ENCODE measurements at places on chromosomes 1 and 21.

DNA sequence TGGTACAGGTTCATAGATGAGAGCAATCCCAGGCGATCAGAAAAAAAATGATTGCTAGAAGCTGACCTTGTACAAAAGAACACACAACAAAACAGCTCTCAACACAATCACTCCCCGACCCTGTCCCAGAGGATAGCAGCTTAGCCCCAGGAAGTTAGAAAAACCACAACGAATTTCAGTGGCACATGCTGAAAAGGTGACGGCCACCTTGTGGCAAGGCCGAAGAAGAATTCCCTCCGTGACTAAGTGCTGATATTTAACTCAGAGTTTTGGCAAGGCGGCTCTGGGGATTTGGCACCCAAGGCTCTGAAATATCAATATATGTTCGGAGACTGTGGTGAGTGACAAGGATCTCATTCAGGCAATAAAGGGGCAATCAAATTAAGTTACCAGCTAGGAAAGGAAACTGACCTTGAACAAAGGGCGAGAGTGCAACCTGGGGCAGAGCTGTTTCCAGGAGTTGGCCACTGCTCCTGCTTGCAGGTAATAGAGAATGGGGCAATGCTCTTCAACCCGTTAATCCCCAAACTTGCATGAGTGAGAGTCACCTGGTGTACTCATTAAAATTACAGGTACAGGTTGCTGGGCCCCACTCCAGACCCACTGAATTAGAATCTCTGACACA lies 96.2 kb downstream of the BEND5 start:
- no peak for DNase-seq

DNA sequence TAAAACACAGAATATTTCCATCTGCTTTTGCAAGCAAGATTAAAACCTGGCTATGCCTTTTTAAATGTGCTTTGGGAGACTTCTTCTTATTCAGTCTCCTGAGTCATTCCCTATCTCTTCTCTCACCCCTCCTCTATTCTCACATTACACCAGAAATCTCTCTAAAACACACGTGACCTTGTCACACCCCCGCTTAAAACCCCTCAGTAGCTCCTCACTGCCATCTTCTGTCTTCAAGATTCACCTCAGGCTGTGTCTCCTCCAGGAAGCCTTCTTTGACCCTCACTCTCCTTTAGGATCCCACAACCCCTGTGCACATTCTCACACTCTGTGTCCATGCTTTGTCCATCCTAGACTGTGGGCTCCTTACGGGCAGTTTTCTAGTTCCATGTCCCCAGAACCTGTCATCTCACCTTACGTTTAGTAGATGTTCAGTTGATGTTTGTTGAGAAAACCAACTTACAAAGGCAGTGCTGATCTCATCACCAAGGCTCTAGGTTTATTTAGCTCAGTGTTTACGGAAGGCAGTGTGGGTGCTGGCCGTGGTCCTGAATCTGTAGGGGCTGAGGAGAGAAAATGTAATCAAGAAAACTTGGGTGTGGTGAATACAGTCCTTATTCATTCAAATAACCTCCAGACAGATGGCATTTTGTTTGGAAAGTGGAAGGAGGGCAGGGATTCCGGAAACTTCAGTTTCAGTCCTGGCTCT lies 143.5 kb downstream of the DMRTA2 start:
- DNase-seq: no peak

DNA sequence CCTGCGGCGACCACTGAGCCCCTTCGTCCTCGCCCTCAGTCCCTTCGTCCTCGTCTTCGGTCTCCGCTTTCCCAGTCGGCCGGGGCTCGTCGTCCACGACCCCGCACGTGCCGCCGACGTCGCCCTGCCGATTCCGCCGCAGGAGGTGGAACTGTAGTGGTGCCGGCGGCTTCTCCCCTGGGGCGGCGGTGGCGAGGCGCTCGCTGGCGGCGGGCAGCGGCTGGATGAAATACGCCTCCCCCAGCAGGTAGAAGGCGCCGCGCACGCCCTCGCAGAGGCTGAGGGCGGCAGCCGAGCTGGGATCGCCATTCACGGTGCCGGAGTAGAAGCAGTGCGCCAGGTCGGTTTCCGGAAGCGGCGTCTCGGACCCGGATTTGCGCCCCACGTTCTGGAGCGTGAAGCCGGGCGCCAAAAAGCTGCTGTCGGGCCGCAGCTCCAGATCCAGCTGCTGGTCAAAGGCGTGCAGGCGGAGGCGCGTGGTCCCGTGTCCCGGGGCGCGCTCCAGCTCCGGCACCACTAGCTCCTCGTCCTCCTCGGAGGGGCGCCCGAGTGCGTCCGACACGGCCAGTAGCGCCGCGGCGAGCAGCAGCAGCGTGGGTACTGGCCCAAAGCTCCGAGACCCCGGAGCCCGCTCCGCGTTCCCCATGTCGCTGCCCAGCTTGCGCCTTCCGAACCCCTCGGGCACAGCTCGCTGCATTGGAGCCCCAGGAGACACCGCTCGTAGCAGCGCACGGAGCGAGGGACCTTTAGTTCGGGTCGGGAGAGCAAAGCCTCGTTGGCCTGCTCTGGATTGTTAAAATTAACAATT lies 747 bp downstream of the ADAMTS1 start:
- no peak for DNase-seq

DNA sequence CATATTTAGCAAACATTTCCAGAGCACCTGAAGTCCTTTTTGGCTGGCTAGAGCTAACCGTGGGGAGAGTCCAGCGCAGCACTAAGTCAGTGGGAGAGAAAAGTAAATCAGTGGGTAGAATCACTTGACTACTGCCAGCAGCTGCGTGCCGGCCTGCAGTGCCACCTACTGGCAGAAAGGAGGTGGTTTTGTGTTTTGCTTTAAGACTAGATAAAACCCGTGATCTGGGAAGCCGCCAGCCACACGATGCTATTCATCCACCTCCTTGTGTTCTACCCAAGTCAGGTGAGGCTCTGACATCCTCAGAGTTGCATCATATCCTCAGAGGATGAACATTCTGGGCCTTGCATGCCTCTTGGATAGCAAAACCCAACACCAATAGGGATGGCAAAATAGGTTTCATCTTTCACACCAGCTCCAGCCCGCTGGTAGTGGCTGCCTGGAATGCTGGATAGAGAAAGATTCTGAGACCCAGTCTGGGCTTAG lies 14.1 kb upstream of the HEYL start:
- DNase-seq: peak; percentile 47

DNA sequence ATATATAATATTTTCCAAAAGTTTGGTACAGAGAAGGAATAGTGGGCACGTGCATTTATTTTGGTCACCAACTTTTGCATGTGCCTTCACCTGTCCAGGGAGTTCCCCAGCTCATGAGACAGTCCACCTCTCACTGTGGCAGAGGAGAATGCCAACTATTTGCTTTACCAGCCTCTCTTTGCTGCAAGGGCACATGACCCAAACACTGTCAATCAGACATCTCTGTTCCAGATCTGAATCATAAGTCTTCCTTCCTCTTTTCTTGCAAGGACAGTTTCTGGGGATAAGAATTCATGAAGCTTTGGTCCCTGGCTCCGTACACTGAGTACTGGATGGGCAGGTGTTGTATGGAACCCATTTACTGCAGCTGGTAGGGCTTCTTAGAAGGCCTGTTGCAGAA lies 38.6 kb downstream of the C1orf87 start:
- DNase-seq: no peak

GRCh38 chr1:110005971-110006370 lies 21.4 kb downstream of the AHCYL1 start:
- no peak for DNase-seq

- no peak for DNase-seq
Measured at GRCh38 chr1:64488862-64489261, 18.9 kb downstream of the CACHD1 start.

DNA sequence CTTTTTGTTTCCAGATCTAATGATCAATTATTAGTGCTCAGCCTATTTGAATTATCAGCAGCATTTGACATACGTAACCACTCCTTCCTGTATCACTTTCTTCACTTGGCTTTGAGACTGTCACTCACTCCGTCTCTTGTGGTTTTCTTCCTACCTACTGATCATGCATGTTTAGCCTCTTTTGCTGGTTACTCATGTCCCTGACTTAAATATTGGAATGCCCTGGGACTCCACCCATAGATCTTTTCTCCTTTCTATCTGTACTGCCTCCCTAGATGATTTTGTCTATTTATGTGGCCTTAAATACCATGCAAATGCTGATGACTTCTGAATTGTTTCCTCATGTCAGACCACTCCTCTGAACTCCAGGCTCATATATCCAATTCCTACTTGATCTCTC lies 57.7 kb upstream of the PDE4B start:
- DNase-seq: no peak

DNA sequence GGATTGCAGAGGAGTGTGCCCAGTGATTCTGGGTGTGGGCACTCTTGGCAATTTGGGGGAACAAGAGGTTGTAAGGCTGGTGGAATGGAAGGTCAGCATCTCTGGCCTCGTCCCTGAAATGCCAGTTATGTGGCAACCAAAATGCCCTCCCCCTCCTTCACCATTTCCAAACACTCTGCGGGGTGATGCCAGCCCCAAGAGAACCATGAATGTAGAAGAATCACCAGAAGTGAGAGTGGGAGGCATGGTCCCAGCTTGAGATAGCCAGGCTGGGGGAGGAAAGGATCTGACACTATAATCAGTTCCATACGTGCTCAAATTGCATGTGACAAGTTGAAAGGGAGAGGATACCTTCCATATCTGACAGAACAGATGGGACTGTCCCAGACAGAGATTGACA lies 88.7 kb upstream of the EDN2 start:
- no peak for DNase-seq

DNA sequence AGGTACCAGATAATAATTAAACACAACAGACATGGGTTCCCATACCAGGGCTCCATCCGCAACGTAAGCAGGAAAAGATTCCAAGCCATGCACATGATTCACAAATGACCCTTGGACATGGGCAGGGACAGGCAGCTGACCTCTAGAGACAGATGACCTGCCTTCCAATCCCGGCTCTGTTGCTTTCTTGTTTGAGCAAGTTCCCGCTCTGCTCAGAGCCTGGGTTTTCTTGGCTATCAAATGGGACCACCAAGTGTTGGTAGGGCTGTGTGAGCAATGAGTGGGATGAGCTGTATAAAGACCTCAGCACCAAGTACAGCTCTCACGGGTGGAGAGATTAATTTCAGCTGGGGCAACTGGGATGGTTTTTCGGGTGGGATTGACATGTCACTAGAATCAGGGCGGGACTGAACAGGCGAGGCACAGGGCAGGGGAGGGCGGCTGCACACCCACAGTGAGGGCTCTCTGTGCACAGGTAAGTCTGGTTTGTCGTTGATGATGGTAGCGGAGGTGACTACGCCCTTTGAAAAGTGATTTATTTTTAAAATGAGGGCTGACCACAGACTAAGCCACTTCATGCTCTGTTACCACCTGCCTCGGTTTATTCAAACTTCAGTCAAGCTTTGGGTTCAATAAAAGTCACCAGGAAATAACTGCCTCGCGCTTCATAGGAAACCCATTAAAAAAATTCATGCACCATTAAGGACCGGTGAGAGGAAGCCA lies 57.5 kb upstream of the IFFO2 start:
- no peak for DNase-seq

- DNase-seq: no peak
Measured at GRCh38 chr1:33346927-33347649, 26.2 kb upstream of the A3GALT2 start.

DNA sequence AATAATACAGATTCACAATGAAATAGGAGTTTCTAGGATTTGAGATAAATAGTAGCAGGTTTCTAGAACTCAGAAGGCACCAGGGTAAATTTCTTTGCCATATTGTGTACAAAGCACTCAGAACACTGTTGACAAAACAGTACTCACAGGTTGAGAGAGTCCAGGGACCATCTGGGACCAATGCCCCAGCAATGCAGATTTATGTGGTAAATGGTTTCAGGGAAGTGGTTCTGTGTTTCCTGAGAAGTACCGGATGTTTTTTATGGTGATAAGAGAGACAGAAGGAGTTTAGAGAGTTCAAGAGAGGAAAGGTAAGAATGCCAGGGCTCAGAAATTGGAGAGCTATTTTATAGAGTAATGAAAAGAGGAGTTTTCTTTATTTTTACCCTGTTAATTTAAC lies 29.6 kb upstream of the DIPK1A start:
- no peak for DNase-seq

DNA sequence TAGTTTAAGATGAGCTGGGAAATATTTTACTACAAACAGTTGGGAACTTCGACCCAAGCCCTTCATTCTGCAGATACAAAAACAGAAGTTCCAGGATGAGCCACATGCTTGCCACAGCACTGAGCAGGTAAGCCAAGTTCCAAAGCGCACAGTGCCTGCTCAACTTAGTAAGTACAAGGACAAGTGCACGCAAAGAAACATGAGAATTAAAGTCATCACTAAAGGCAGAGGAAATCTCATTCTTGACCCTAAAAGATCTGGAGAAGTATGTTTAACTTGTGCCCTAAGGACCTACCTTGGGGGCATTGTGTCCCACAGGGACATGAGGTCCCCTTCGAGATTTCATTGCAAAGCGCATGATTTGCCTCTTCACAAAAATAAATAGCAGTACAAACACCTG lies 1.2 kb upstream of the UBAP2L start:
- DNase-seq: no peak

DNA sequence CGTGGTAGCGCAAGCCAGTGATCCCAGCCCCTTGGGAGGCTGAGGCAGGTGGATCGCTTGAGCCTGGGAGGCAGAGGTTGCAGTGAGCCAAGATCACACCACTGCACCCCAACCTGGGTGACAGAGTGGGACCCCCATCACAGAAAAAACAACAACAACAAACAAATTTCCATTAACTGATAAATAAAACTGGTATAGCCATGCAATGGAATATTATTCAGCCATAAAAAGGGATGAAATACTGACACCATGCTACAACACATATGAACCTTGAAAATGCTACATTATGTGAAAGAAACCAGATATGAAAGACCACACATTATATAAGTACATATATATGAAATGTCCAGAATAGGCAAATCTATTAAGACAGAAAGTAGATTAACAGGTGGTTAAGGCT lies 12.0 kb downstream of the CLCC1 start:
- no peak for DNase-seq

DNA sequence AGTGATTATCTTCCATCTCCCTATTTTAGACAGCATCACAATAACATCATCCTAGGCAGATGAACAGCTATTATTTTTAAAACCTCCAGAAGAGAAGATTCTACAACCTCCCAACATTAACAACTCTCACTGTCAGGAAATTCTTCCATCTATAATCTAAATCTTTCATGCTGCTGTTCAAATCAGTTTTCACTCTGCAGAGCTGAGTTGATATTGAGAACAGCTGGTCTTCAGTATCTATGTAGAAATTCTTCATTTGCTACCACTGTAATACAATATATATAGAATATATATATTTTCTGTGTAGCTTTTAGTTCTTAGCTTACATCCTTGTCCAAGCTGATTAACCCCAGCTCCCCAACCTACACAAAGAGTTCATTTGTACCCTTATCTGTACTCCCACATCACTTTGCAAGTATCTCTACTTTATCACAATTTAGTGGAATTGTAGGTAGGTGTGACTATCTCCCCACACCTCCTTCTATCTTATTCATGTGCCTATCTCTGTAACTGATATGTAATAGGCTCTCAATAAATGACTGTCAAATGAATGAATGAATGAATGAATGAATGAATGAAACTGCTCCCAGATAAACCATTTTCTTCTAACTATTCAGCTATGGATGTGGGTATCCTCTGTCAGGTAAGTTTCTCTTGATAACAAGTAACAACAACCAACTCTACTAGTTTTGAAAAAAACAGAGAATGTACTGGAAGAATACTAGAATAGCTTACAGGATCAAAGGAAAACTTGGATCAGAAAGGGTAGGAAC lies 37.4 kb upstream of the PKN2 start:
- no peak for DNase-seq

- DNase-seq: no peak
Measured at GRCh38 chr21:43717166-43717853, 1.6 kb upstream of the PDXK start.
